ENCODE measurements at places on chromosomes 3 and 15.

DNA sequence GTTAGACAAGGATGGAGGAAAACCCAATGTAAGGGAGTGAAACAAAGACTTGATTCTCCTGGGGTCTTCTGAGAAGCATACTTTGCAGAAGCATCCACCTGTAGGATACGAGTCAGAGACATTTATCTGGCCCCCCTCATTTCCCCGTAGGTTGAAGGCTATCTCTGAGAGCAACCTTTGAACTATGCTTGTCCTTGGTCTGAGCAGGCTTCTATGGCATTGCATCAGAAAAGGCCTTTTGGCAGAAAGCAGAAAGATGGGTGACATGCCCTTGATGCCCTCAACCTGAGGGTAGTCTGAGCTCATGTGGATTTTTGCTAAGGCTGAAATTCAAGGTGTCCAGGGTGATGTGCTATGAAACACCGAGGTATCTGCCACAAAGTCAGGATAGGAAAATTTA lies 131.6 kb upstream of the SGO1 start:
- DNase-seq = no peak

- no peak for DNase-seq
These were observed 57.0 kb upstream of the ZNF148 start for GRCh38 chr3:125431912-125432790.

DNA sequence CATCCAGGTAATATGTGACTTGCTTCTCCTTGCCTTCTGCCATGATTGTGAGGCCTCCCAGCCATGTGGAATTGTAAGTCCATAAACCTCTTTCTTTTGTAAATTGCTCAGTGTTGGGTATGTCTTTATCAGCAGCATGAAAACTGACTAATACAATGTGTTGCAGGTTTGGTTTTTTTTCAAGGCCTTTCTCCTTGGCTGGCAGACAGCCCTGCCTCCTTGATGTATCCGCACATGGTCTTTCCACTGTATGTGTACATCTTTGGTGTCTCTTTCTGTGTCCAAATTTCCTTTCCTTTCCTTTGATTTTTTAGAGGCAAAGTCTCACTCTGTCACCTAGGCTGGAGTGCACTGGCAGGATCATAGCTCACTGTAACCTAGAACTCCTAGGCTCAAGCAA lies 260.1 kb downstream of the TUSC7 start:
- no peak for DNase-seq

GRCh38 chr3:189563853-189564563 lies 67.2 kb upstream of the TP63 start:
- DNase-seq = no peak

DNA sequence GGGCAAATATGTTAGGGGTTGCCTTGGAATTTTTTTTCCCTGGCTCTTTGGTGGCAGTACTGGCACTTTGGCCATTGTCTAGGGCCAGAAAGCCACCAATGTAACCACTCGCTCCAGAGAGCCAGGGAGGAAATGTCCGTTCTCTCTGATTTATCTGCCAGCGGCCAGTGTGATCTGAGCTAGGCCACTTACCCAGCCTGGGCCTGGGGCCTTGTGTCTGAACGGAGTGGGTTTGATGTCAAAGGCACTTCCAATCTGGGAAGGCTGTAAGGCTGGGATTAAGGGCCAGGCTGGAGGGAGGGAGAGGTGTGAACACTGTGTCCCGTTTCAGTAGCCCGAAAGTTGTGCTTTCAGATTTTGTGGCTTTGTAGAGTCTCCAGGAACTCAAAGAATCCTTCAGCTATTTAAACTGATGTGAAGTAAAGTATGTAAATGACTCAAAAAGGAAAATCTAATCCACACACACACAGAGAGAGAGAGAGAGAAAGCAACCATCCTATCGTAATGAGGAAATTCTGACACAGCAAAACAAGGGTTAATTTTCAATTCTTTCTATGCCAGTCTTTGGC lies 271.0 kb downstream of the PDZRN3 start:
- no peak for DNase-seq

DNA sequence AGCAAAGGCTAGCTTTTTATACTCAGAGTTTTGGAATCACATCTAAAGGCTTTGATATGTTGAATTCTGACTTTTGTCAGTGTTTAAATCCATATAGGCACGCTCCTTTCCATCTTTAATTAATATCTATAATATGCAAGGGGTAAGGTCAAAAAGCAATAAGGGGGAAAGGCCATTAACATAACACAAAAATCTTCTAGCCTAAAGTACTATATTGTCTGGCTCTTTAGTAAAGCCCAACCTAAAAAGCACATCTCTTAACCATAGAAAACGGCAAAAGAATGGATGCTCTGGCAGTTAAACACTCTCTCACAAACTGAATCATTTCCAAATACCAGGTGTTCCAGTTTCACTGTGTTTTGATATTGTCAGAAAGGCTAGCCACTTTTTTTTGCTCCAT lies 76.4 kb downstream of the EFL1 start:
- no peak for DNase-seq

DNA sequence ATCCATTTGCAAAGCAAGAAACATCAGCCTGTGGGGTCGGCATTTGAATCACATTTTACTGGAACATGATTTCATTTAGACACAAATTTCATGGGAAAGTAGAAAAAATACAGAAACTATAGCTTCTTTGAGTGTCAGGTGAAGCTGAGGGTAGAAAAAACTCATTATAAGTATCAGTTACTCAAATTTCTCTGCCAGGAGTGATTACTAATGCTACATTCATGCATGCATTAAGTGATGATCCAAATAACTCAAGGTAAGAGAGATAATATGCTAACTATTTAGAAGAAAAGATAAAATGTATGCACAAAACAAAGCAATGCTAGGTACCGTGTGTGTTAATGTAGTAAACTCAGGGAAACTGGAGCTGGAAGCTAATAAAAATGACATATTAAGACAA lies 406.0 kb downstream of the GAP43 start:
- no peak for DNase-seq

- no peak for DNase-seq
These were observed 897.6 kb upstream of the NR2F2 start for GRCh38 chr15:95432878-95433405.

Data from uterus (tissue), 4 donors.